NCI-H510A treated with DMSO at 0.1 percent for 48 hours (cell line): ENCODE measurements at places on chromosomes 5 and 9.
A peak's percentile ranks its signal among the peaks of the same experiment; 100 is the strongest.

GRCh38 chr5:83577036-83577636, 105.6 kb downstream of the VCAN start:
- DNase-seq = no peak

DNA sequence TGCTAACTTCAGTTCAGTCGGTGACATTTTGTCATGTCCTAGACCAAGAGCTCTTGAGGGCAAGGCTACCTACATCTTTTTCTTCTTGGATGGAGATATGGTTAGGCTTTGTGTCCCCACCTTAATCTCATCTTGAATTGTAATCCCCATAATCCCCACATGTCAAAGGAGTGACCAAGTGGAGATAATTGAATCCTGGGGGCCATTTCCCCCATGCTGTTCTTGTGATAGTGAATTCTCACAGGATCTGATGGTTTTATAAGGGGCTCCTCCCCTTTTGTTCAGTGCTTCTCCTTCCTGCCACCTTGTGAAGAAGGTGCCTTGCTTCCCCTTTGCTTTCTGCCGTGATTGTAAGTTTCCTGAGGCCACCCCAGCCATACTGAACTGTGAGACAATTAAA, 2.1 kb upstream of the CFAP90 start:
- DNase-seq = no peak

DNA sequence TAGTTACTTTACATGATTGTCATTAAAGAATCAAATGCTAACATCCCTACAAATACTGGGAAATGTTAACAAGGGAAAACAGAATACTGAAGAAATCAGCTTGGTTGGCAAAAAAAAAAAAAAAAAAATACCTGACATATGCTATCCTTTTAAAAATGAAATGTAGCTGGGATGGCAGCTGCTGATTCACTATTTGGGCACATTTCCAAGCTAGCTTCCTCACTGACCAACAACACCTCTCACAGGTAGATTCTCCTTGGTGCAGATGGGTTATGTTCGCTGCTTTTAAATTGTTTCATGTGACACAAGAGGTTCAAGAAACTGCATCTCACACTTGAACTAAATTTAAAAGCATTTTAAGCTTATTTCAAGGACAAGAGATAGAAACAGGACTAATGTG, 6.1 kb upstream of the PRUNE2 start:
- peak; percentile 68 for DNase-seq

GRCh38 chr5:41929035-41929434, 4.0 kb downstream of the FBXO4 start:
- DNase-seq = no peak

DNA sequence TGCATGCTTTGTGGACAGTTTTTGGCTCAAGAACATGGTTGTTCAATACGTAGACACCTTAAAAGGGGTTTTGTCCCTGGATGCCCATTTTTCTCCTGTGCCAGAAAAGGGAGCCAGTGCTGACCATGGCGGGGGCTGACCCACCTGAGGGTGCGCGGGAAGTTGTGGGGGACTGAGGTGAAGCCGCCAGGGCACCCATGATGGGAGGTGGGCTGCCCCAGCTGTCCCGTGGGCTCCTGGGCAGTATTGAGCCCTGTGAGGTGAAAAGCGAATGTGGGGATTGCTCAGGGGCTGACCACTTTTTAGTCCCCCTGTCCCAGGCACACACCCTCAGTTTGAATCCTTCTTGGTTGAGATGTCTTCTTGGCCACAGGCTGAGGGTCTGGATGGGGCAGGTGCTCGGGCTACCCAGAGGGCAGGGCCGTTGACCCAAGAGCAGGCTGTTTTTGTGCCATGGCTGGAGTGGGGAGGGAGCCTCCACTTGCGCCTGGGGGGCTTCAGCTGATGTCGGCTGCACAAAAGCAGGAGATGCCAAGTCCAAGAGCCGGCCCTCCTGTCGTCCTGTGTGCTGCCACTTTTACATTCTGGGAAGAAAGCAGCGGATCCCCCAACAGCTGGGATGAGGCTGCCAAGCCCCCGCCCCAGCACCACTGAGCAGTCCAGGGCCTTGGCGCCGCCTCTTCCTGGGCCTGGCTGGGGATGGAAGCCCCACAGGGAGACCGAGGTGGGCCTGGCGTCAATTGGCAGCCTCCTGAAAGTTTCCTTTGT, 120.1 kb downstream of the WNK2 start:
- no peak for DNase-seq

DNA sequence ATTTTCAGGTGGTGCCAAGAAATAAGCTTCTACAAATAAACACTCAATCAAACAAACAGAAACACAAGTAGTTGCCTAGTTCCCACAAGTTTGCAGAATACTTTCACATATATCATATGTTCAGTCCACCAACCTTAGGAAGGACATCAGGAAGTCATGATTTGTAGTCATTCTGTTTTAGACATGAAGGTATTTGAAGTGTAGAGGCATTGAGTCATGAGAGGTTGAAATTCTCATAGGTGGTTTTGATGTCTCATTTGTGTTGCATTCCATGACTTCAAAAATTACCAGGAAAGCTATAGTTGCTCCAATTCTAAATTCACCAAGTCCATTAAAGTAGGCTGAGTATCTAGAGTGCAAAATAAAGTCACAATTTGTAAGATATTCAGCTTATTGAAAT, 159.0 kb downstream of the KCTD16 start:
- DNase-seq = no peak

- no peak for DNase-seq
Observed at GRCh38 chr5:79436224-79436623, 77.7 kb downstream of the HOMER1 start.

DNA sequence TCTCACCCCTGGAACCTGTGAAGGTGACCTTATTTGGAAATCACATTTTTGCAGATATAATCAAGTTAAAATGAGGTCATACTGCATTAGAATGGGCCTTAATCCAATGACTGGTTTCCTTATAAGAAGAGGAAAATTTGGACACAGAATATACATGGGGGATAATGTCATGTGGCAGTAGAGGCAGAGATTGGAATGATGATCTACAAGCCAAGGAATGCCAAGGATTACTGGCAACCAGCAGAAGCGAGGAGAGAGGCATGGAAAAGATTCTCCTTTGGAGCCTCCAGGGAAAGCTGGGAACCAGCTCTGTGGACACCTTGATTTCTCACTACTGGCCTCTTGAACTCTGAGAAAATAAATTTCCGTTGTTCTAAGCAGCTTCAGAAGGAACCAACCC, 20.2 kb upstream of the CEP78 start:
- no peak for DNase-seq

GRCh38 chr5:55450050-55450765, 84.6 kb downstream of the PLPP1 start:
- no peak for DNase-seq

- DNase-seq = peak; percentile 50
Observed at GRCh38 chr5:94422812-94423211, 195.6 kb downstream of the KIAA0825 start.

DNA sequence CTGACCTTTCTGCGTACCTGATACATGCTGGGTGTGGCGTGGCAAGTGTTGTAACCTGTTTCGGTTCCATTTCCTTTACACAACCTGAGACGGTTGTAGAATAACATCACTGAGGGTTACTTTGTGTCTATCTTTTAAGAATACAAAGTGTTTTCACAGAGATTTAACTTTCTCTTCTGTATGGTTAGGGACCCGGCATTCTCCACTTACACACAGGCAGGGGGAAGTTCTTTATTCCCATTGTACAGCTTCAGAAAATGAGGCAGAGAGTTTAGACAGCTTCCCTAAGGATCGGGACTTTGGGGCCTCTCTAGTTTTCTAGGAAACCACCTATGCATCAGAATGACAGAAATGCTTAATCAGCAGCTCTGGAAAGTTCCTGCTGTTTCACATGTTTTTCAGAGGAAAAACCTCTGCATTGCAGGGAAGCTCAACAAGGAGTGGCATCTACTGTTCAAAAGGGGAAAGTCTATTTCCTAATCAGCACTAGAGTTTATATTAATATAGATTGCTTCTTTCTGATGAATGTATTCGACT, 41.3 kb downstream of the CAST start:
- no peak for DNase-seq

DNA sequence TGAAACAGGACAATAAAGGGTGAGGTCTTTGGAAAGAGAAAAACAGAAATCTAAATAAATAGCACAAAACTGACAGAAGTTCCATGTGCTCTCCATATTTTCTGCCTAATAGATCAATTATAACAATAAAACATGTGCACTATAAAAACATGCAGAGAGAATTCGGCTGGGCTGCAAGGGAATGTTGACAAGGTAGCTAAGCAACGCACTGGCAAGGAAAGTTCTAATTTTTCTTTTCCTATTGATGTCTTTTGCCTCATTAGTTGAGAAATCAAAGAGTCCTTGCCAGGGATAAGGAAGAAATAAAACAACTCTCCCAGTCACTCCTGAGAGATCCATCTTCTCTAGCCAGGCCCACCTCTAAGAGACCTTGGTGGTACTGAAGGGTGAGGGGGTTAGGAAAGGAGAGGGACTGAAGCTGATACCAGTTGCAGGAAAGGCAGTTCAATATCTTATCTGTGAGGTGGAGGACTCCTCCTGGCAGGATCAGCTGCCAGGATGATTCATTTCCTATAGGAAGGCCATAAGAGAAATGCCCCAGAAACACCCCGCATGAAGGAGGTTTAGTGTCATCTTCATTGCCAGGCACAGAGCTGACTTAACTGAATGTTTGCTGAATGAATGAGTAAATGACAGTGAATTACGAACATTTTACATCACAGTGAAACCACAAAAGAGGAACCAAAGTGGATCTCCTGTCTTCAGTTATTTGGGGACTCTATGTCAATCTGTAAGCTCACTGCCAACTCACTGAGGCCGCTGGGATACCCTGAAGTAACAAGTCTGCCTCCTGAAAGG, 63.7 kb upstream of the IFNK start:
- no peak for DNase-seq

DNA sequence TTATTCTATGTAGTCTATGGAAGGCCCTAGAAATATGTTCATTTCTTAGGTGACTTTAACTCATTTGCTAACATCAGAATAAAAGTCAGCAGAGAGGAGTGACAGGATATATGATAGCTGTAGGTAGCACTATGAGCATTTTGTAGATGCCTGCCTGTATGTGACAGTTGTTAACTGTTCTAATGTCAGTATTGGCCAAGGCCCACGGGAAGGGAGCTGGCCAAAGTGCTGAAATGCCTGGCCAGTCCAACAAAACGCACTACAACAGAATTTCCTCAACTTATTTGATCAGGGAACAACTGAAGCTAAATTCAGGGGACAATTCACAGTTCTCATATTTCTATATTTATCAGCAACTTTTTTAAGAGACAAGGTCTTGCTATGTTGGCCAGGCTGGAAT, 20.8 kb downstream of the SV2C start:
- no peak for DNase-seq

DNA sequence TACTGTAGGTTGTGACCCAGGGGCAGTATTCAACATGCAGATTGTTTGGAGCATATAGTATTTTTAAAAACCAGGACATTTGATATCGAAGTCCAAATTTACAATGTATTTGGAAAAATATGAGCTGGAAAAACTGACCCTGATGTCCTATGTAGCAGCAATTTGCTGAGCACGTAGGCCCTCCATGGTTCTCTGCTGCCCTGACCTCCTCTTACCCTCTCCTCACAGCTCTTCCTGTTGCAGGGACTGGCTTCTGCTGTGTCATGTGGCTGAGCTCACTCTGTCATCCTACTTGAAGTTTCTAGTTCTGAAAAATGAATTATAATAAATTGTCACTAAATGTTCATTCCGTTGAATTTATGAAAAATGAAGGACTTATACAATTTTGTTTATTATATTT, 4.1 kb upstream of the ASPN start:
- DNase-seq = no peak

DNA sequence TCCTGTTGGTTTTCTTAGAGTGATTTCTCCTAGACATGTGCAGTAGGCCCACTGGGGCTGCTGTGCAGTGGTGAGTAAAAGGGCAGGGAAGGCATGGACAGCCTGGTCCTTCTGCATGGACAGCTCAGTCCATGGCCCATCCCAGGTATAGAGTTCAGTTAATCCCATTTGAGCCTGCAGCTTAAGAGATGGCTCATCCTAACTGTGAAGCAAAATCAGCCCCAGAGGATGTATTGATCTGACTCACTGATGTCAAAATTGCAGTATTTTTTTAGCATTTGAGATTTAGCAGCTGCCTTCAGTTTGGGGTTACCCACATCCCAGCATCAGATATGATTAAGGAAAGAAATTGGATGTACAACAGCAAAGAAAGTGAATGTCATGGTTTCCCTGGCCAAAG, 93.4 kb downstream of the PDE6A start:
- DNase-seq = no peak

DNA sequence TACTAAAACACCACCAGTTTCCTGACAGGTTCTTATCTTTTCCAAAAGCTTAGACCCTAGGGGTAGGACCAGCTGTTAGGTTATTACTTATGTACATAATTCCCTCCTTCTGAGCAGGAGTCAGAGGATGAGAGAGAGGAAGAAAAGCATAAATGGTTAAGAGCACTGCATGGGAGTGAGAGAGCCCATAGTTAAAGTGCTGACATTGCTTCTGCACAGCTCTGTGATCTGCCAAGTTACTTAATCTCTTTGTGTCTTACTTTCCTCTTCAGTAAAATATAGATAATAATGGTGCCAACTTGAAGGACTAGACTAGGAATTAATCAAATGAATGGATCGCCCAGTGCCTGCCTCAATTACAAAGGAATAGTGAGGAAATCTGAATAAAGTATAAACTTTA, 66.4 kb downstream of the NRG2 start:
- no peak for DNase-seq

DNA sequence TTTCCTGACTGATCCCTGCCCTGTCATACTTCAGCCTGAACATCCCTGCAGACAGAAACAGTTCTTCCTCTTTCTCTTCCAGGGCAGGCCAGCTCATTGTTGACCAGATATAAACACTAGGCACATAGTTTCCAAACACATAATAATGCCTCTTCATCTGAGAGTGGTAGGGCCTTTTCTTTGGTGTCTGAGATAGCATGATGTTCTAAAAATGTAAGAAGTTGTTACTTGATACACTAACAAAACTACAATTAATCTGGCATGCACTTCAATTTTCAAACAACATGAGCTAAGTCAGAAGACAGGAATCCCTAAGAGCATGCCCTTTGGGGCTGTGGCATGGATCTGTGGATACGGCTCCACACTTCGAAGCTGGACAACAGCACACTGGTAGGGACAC, 246.6 kb downstream of the SPOCK1 start:
- DNase-seq = no peak

GRCh38 chr9:131366761-131367401, 27.0 kb upstream of the PRRC2B start:
- DNase-seq = no peak

- no peak for DNase-seq
Observed at GRCh38 chr9:4180907-4181605, 118.8 kb downstream of the GLIS3 start.
